Right cardiac atrium (tissue), 5 donors: ENCODE measurements at places on chromosomes 12 and 14. TPM values are rescaled to one million over a fixed set of nuclear protein-coding genes. Genes with fewer than 3 reads are reported as not detected.
A peak's percentile ranks its signal among the peaks of the same experiment; 100 is the strongest.

NOS1 gene
- 0.07 TPM for polyA plus RNA-seq

PIANP gene
- 0.18 TPM for polyA plus RNA-seq

PLEKHD1 gene
- 0.07 TPM for polyA plus RNA-seq

RNASE12 gene
- polyA plus RNA-seq: not detected

PTPN6 gene
- 5.9 TPM for polyA plus RNA-seq

SCN8A gene
- 0.07 TPM for polyA plus RNA-seq

ENDOU gene
- polyA plus RNA-seq: 0.45 TPM

CISTR gene
- 2.8 TPM for polyA plus RNA-seq

GRCh38 chr12:24562771-24563431 lies 386.0 kb downstream of the BCAT1 start:
- DNase-seq: peak; percentile 78

- no peak for DNase-seq
Measured at GRCh38 chr12:92539110-92539749, 163.6 kb upstream of the PLEKHG7 start.

DNA sequence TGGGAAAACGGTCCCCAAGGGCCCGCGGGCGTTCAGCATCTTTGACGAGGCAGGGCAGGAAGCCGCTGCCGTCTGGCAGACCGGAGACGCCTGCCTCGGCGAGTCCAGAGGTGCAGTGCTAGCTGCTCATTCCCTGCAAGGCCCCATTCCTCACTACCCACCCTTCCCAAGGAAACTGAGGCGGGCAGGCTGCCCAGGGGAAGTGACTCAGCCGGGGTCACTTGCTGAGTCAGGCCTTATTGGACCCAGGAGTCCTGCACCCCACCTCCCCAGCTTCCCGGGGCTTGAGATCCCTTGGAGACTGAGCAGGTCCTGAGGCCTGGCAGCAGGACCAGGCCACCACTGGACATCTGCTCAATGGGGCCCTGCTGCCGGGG lies 3.7 kb downstream of the SH2B3 start:
- peak; percentile 80 for DNase-seq

- DNase-seq: peak; percentile 59
Measured at GRCh38 chr14:89027097-89027740, 202.8 kb downstream of the TTC8 start.

- DNase-seq: no peak
Measured at GRCh38 chr14:103096387-103096786, 1.9 kb downstream of the EXOC3L4 start.

GRCh38 chr12:6778217-6778573 lies 5.9 kb downstream of the LAG3 start:
- peak; percentile 43 for DNase-seq

- DNase-seq: peak; percentile 18
Measured at GRCh38 chr12:95805864-95806671, 15.5 kb upstream of the NTN4 start.

- DNase-seq: no peak
Measured at GRCh38 chr14:51394384-51394783, 154.3 kb downstream of the TMX1 start.

DNA sequence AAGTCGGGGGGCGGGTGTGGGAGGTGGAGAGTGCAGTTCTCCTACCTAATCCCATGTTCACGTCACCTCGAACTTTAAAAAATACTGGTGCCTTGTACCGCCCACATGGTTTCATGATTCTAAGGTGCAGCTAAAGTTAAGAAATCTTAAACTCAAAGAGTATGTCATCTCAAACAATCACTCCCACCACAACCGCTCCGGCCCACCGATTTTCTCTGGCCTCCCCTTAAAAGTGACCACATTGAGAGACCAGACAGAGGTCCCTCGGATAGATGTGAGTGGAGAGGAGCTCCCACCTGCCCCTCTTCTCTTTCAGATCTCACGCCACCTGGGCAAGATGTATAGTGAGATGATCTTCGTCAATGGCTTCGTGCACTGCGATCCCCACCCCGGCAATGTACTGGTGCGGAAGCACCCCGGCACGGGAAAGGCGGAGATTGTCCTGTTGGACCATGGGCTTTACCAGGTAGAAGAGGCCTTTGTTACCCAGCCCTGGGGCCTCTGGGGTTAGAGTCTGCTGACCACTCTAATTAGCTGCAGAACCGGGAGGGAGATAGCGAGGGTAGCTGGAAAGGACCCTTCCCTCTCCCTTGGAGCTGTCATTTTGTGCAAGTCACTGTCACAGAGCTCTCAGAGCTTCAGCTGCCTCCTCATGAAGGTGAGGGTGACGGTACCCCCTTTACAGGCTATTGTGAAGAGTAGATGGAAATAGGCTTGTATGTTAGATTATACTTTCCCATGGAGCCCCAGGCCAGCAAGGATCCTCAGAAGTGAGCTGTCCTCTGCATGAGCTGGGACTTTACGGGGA lies 124.4 kb downstream of the ADCK1 start:
- no peak for DNase-seq

DNA sequence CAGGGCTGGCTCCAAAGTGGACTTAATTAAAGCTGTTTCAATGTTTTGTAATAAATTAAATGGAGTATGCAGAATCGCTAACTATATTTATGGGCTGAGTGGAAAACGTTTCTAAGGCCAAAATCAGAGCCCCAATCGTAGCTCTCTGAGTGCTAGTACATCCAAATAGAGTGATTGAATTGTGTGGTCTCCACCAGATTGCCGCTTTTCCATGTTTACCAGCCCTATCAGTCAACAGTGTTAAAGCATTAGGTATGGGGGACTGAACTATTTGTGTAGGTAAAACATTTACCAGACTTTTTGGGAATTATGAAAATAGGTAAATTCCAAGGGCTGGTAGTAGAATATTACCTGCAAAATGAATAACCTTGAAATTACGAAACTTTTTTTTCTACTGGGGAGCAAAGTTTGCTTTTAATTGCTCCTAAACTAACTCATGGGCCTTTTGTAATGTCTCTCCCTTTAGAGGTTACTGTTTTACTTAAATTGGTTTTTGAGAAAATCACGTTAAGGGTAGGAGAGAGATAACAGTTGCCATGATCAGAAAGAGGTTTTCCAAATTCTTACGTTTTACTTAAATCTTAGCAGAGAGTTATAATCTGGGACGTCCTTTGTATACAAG lies 28.0 kb upstream of the METAP2 start:
- no peak for DNase-seq

DNA sequence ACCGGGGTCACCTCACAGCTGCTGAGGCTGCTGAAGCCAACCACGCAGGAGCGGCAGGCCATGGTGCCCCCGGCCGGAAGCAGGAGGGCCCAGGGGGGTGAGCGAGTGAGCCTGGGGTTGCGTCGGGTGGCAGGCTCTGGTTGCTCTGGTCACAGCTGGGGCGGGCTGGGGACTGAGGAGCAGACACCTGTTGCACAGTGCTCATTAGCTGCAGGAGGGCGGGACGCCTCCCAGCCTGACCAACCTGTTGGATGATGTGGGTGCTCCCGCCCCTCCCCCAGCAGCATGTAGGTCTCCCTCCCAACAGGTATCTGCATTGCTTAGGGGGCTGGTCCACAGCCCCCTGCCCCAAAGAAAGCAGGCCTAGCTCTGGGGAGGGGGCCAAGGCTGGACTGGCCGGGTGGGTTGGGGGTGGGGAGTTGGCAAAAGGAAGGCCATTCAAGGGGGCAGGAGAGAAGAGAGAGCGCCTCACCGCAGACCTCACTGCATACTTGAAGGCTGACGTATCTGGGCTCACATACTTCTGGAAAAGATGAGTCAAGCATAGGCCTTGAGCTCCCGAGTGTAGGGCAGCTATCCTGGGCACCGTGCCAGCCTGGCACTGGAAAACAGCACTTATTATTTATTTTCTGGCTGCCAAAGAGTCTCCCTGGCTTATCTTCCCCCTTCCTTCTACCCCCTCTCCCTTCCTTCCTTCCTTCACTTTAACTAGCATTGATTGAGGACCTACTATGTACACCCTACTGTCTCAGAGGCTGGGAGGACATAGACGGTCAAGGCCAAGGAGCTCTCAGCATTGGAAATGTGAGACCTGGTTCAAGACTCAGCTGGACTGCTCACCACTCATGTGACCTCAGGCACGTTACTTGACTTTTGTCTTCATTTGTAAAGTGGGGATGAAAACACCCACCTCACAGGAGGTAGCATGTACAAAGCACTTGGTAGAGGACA lies at the start of gene KRT80:
Gene KRT80, minus strand, starts transcription at position 174 of the 951 bp plus-strand sequence. Its CDS starts 112 bp downstream, at position 62.
- DNase-seq: peak; percentile 92

- no peak for DNase-seq
Measured at GRCh38 chr14:22210026-22210425, 379.0 kb downstream of the DAD1 start.

DNA sequence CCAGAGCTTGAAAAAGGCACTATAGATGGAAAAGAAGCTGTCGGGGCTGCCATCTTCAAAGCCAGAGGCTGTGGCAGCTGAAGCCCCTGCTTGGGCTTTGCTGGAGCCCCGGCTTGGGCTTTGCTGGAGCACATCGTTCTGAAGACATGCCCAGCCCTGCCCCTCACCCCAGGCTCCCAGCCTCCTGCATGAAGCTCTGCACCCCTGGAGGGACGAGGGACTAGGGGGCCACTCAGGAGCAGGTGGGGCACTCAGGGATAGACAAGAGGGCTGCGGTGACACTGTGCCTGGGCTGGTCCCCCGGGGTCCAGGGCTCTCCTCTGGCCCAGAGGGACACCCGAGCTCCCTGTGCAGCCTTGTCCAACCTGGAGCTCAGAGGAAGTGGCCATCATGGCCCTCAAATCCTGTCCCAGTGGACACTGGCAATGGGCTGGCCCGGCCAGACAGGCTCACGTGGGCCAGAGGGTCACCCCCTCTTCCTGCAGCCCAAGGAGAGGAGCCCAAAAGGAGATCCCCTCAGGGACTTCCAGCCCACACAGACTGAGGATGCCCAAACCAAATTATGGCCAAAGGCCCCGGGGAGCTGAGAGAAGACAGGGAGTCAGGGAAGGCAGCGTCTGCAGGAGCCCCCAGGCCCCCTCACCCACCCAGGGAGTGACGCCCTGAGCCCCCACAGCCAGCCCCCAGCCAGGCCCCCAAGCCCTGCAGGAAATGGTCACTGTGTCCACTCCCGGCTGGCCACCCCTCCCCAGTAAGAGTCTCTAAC lies 23.1 kb upstream of the C14orf180 start:
- no peak for DNase-seq

- DNase-seq: peak; percentile 59
Measured at GRCh38 chr12:132143336-132144071, 615 bp downstream of the DDX51 start.

- no peak for DNase-seq
Measured at GRCh38 chr14:30242744-30243143, 315.1 kb upstream of the PRKD1 start.

GRCh38 chr12:46771268-46771827 lies 54.4 kb downstream of the SLC38A4 start:
- DNase-seq: no peak

DNA sequence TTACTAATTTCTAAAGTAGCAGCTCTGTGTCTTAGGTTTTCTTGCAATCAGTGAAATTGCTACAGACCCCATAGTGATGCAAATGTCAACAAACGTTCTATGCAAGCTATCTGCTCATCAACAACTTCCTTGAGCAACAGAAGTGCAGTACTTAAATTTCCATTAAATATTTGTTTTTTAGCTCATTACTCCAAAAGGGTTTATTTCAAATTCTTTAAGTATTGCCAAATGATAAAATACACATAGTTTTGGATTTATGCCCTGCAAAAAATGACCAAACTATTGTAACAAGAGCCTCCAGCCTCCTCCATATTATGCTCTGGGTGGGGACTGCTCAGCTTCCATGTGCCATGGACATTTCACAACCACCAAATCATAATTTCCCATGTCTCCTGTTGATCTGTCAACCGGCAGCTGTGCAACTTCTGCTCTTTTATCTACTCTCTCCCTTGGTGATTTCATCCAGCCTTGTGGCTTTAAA lies 4.4 kb downstream of the BDKRB1 start:
- DNase-seq: no peak

DNA sequence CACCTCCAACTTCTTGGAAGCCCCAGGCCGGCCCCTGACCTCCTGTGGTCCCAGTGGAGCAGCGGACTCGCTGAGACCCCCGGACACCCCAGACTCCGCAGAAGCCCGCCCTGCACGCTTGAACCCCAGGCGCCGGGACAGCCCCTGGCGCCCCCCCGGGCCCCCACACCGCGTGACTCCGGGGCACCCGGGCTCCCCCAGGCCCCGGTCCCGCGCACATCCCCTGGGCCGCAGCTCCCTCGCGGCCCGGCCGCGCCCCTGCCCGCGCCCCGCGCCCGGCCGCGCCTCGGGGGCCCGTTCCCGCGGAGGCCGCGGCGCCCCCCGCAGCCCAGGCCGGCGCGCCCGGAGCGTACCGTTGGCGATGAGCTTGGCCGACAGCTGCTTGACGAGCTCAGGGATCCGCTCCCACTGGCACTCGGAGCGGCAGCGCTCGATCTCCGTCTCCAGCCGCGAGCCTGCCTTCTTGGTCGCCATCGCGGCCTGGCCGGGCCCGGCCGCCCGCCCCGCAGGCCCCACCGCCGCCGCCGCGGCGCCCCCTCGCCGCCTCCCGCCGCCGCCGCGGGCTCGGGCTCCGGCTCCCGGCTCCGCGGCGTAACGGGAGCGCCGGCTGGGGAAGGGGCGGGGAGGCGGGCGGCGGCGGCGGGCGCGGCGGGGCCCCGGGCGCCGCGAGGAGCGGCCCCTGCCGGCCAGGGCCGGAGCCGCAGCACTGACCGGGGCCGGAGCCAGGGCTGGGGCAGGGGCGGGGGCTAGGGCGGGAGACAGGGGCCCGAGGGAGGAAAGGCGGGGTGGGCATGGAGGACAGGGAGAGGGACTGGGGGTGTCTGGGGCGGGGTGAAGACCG lies at the start of gene TTC7B:
Gene TTC7B, minus strand, starts transcription at position 609 of the 841 bp plus-strand sequence. Its CDS starts 135 bp downstream, at position 474.
- DNase-seq: peak; percentile 87

DNA sequence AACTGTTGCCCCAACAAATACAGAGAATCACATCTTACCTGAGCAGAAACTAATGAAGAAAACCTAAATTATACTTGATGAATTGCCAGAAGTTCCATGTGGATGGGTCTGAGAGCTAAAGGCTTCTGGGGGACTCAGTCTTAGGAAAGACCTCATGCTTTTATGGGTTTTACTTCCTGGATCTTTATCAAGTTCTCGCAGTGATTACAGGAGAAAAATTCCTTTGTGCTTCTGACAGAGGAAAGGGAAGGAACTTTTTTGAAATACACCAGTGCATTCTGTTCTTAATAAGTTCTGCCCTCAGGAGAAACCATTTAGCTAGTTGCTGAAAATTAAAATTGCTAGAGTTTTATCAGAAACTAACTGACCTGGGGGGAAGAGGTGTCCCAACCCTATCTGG lies 203.9 kb upstream of the KITLG start:
- no peak for DNase-seq

DNA sequence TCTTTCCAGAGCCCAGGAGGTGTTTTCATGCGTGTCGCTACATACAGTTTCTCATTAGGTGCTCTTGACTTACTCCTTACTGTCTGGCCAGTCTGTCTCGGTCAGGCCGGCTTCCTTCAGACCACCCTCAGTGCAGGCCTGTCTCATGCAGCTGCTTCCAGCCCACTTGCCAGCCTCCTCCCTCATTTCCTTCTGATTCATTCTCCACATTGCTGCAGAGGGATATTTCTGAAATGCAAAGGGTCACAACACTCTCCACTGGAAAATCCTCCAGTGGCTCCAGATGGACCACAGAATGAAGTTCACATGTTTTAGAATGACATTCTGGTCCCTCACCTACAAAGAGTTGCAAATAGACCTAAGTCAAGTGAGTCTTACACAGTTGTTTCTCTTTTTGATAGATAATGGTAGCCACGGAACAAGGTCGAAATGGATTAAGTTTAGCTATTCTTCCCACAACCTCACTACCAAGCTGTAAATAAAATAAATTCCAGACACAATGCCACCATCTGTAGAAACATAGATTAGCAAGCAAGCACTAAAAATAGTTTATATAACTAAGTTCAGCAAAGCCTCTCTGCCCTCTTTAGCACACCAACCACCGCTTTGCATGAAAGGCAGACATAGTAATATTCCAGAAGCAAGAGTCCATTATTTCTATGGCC lies 146.9 kb downstream of the ESR2 start:
- no peak for DNase-seq
